ENCODE measurements at places on chromosomes 7 and 10.

DNA sequence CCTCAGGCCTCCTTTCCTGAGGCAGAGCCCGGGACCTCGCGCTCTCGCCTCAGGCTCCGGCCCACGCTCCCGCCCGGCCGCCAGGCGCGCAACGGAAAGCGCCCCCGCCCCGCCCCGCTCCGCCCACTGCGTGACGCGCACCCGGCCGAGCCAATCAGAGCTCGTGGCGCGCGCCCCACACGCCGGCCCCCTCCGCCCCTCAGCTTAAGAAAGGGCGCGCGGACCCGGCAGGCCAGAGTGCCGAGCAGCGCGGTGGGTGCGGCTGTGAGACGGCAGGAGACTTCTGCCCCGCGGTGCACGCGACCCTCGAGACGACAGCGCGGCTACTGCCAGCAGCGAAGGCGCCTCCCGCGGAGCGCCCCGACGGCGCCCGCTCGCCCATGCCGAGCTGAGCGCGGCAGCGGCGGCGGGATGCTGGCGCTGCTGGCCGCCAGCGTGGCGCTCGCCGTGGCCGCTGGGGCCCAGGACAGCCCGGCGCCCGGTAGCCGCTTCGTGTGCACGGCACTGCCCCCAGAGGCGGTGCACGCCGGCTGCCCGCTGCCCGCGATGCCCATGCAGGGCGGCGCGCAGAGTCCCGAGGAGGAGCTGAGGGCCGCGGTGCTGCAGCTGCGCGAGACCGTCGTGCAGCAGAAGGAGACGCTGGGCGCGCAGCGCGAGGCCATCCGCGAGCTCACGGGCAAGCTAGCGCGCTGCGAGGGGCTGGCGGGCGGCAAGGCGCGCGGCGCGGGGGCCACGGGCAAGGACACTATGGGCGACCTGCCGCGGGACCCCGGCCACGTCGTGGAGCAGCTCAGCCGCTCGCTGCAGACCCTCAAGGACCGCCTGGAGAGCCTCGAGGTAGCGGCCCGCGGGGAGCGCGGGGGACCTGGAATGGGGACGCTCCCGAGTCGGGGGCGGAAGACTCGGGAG, at the start of gene NPTX2:
Gene NPTX2 (plus strand): TSS at position 235 of the 909 bp plus-strand sequence. CDS start 177 bp downstream, at position 412.
- DNase-seq: no peak

DNA sequence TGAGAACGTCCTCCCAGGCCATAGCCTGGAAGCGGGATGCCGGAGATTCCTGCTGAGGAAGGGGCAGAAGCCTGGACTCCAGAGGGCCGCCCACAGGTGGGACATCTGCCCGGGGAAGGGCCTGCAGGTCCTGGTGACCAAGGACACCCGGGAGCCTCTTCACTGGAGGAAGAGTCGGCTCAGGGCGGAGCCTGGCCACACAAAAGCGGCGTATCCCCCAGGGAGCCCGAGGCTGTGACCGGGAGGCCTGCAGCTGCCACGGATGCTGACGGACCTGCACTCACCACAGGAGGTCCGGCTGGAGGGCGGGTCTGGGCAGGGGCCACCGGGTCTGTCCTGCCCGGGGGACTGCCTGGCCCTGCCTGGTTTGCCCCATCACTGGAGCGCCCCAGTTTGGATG, 15.5 kb upstream of the ADGRA1 start:
- DNase-seq: no peak

GRCh38 chr7:94028768-94029167, 24.6 kb upstream of the BET1 start:
- no peak for DNase-seq

- no peak for DNase-seq
These were observed 3.6 kb downstream of the CCNY start for GRCh38 chr10:35339942-35340341.

GRCh38 chr10:35409094-35409582, 72.8 kb downstream of the CCNY start:
- DNase-seq: no peak

DNA sequence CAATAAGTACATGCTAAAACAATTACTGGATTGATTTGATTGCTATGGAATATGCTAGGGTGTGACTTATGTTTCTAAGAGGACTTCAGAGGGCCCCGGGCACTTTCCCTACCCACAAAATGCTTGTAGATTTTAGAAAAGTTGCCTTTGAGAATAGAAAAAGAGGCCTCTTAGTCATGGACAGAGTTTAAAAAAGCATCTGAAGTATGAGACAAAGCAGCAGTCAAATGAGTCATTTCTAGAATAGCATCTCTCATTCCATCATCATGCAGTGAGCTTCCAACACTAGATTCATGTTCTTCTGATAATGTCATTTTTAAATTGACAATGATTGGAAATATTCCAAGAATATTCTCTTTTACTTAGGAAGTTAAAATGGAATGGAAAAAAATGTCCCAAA, 675.1 kb upstream of the PCDH15 start:
- no peak for DNase-seq

GRCh38 chr10:88389456-88389855, 193.7 kb downstream of the RNLS start:
- no peak for DNase-seq

DNA sequence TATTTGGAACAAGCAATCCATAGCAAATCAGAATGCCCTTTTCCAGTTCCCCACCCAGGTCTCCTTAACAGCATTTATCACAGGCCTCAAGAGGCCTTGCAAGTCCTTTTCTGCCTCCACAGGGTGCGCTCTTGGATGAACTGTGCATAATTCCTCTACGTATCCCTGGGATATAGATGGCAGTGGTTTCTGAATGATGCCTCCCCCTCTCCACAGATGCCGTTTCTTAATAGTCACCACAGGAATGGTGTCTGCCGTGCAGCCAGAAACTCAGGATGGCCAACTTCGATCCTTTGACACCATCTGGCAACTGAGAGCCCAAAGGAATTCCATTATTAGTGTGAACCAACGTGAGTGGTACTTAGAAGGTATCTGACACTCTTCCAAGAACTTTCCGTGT, 43.1 kb downstream of the JAZF1 start:
- no peak for DNase-seq

GRCh38 chr7:106895246-106895864, 30.3 kb downstream of the PIK3CG start:
- no peak for DNase-seq

DNA sequence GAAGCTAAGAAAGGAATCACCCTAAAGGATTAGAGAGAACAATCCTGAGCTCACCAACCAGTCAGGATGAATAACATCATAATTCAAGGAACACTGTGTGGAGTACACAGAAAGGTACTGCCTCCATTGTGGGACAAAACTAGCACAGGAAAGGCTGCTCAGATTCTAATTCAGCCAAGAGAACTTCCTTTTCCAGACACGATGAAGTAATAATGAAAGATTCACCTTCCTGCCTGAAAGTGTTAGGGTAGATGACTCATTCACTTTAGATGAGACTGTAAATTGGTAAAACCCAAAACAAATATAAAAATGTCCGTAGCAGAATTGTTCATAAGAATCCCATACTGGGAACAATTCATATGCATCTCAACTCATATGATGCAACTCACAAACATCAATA, 167.2 kb downstream of the CDC14C start:
- no peak for DNase-seq

Data from stimulated activated CD8-positive, alpha-beta memory T cell treated with anti-CD3 and anti-CD28 coated beads, Interleukin-15, amount 100 ng/mL, for 4 hours (primary cell).